Activated naive CD4-positive, alpha-beta T cell treated with Interleukin-2 at 50 U/mL for 16 hours (primary cell): ENCODE measurements at places on chromosomes 16 and 17.

DNA sequence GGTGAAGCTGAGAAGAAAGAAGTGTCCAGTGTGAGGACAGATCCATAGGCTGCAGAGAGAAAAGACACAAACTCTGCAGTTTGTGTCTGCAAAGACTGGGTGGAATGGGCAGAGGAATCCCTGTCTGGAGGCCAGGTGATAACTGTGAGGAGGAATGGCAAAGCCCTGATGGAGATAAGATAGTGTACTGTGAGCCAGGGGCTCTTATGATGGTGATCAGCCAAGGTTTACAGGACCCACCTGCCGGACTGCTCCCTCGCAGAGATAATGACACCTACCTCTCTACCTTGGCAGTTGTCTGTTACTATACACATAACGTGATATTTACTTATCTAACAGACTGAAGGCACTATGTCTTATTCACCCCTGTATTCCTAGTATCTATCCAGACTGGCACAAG, 92.6 kb upstream of the ASIC2 start:
- no peak for DNase-seq

GRCh38 chr16:168424-168823, 2.6 kb downstream of the HBM start:
- no peak for DNase-seq

- no peak for DNase-seq
Measured at GRCh38 chr17:58302919-58303585, 22.3 kb upstream of the MPO start.

DNA sequence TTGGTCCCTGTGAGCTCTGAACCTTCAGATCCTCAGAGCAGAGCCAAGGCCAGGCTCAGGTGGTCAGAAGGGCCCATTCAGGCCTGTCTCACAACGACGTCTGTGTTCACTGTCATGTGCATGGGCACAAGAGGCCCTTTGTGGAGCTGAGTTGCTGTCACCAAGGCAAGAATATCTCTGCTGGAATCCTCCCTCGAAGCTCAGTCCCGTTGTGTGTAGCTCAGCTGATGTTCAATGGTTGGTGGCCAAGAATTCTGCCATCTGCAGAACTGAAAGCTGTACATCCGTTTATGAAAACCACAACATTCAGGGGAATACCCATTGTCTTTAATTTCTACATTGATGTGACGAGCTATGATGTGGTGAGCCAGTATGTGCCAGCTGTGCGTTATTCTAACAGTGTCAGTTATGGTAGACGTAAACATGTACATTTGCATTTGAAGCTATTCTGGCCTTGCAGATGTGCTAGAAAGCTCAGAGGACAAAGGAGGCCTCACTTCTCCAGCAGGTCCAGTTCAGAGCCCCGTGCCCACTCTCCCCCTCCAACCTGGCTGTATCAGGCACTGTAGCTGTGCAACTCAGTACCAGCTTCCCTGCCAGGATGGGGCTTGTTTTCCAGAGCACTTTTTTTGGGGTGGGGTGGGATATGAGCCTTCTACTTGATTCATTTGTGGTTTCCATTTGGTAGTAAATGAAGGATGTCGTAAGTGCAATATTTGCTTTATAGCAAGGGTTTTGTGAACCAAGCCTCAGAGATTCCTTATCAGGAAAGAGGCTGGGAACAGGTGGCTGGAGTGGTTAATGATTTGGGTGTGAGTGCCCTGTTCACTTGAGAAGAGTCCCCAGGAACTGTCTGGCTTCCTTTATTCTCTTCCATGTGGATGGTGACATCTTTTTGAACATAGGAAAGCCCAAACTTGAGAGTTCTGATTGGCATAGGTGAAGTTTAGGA, 56.1 kb downstream of the B9D1 start:
- peak; percentile 12 for DNase-seq

- no peak for DNase-seq
Measured at GRCh38 chr16:66054095-66054494, 312.4 kb upstream of the CDH5 start.

DNA sequence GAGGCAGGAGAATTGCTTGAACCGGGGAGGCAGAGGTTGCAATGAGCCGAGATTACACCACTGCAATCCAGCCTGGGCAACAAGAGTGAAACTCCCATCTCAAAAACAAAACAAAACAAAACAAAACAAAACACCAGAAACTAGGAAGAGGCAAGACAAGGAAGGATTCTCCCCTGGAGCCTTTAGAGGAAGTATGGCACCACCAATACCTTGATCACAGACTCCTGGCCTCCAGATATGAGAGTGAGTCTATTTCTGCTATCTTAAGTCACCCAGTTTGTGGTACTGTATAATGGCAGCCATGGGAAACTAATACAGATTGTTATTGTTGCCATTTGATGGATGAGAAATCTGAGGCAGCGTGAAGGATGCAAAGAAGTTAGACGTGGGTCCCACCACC, 14.6 kb upstream of the CPPED1 start:
- no peak for DNase-seq

DNA sequence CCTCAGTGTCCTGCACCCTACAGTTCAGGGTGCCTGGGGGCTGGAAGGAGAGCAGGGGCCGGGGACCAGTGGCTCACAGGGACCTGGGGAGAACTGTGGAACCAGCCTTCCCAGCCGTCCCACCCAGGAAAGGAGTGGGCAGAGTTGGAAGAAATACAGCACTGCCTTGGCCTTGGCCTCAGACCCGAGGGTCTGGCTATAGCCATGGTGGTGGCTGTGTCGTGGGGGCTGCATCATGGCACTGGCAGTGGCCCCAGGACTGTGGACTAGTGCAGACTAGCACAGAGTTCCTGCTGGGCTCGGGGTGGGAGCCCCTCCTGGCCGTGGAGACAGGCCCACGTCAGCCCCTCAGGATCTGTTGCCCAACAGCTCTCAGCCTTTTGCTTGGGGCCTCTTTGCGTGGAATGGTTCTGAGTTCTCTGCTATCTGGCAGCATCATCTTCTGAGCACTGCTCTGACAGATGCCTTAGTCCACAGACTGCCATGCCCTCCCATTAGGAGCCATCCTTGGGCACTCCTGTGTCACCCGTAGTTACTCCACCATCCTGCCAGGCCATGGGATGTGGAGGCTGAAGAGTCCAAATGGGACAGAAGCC, 12.6 kb upstream of the DNASE1 start:
- DNase-seq = no peak

- no peak for DNase-seq
Measured at GRCh38 chr17:31660684-31661083, 198.4 kb downstream of the COPRS start.

GRCh38 chr16:56615353-56615752, 7.0 kb downstream of the MT2A start:
- no peak for DNase-seq

GRCh38 chr17:48013876-48014594, 23.6 kb downstream of the COPZ2 start:
- no peak for DNase-seq

DNA sequence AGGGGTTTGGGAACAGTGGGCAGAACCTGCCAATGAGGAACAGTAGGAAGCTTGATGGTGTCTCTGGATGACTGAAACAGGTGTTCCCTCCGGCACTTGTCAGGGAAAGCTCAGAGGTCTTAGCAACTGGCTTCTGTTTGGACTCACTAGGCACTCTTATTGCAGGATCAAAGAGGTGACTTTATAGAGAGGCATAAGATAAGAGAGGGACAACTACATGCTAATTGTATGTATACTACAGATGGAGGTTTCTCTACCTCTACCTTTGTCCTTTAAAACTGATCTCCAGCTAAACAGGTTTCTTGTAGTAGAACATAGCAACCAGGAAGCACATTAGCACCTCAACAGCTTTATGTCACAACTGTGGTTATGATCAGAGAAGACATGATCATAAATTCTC, 7.6 kb downstream of the CNTD1 start:
- no peak for DNase-seq

GRCh38 chr17:18028114-18028951, 10.6 kb downstream of the ATPAF2 start:
- DNase-seq = no peak

DNA sequence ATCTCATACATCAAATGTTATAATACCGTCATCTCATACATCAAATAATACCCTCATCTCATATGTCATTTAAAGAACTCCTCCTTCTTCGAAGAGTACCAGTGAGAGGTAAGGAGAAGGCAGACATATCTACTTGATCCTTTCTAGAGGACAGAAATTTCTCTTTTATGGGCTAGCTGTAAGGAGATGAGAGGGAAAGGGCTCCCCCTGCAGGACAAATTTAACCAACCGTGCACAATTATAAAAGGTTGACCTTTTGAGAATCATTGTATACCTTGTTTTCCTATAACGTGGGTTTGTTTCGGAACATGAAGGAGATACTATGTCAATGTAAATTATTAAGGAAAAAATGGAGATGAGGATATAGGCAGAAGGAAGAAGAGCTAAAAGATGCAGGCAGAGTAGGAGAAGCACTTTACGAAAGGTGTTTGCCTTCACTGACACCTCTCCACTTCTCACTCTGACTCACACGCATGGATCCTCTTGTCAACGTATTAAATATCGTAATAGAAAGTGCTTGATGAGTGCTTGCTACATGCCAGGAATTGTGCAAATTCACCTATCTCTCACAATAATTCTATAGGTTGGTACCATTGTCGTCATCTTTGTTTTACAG, 465.9 kb upstream of the ERCC4 start:
- no peak for DNase-seq

DNA sequence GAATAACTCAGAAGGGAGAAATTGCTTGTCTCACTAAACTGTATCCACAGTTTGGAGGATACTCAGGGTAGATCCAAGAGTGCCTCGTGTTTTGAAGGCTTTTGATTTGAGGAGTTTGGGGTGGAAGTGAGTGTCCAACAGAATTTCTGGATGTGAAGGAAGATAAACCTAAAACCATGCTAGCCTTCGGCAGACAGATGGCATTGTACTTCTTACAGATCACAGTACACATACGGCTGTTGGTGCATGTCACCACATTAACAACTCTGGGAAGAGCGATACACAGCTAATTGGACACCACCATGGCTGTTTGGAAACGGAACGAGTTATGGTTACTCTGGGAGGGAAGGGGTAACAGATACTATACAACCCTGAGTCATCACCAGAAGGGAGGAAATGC, 420.4 kb downstream of the GRIN2A start:
- no peak for DNase-seq

GRCh38 chr17:43907998-43908721, 824 bp upstream of the MPP2 start:
- DNase-seq = peak; percentile 69

DNA sequence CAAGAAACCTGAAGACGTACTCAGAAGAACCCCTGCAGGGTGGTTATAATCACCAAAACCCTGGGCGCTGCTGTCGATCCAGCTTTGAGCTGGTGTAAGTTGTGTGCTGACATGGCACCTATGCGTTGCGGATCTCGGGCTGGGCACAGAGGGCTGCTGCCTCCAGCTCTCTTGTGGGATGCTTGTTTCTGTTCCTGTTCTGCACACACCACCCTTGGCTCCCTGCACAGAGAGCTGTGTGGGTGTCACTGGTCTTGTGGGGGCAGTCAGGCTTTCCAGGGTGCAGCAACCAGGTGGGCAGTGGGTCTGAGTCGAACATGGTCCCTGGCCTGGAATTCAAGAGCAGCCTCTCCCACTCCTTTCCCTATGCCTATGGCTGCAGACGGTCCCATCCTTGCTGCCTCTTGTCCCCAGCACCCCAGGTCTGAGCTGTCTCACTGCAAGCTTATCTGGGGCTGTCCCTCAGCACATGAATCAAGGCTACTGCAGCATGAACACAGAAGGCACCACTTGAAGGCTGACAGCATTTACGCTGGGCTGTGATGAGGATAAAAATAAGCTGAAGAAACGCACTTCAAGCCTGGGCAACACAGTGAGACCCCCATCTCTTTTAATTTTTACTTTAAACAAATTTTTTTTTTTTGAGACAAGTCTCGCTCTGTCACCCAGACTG, 20.1 kb downstream of the ZNF276 start:
- DNase-seq = no peak

- DNase-seq = no peak
Measured at GRCh38 chr16:83272843-83273242, 534.9 kb upstream of the HSBP1 start.

DNA sequence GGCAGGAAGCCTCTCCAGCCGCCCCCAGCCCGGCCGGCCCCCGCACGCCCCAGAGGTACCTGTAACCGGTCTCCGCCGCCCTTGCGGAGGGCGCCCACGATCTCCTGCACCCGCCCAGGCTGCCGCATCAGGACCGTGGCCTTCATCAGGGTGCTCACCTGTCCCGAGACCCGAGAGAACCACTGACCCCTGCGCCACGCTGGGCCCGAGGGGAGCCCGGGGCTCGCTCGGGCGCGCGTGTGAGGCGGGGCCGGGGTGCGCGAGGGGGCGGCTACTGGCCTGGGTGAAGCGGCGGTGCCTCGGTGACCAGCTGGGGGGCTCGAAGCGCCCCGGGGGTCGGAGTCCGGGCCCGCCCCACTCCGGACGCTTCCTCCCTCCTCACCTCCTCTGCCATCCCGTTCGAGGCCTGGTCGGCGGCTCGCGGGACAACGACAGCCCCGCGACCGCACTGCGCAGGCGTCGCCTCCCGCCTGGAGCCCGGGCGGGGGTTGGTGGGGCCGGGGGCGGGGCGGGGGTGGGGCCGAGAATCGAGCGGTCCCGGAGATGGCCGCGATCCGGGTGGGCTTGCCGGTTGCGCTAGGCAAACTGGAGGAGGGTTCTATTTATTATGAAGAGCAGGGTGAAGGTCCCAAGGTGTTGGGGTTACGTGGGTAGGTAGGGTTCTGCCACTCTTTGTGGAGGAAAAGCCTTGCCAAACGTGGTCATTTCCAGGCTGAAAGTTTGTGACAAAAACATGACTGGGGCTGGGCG, at the start of gene NT5C3B:
Gene NT5C3B, minus strand, starts transcription at position 433 of the 750 bp plus-strand sequence. Its CDS starts 39 bp downstream, at position 394.
- DNase-seq = peak; percentile 41
